ENCODE measurements at places on chromosomes 13 and 19.
A peak's percentile ranks its signal among the peaks of the same experiment; 100 is the strongest.

DNA sequence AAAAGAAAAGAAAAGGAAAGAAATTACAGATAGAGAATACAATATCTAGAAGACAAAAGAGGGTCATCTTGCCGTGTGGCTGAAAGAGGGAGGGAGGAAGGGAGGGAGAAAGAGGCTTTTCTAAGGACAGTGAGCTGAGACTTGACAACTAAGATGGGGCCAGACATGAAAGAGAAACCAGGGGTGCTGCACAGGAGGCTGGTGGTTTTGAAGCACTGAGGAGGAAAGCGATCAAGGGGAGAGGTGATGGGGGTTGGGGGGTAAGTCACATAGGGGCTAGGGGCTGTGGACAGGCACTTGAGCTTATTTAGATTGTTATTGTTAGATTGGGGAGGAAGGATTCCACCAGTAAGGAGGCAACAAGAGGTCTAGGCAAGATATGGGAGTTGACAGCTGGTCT is 17.3 kb downstream of the PNPLA6 start:
- no peak for DNase-seq
- no peaks in the 10 kb centered on the region for H3K36me3 ChIP-seq
- no peak overlapping the region for H3K4me3 ChIP-seq
- H3K27me3 ChIP-seq = no peaks in the 10 kb centered on the region

DNA sequence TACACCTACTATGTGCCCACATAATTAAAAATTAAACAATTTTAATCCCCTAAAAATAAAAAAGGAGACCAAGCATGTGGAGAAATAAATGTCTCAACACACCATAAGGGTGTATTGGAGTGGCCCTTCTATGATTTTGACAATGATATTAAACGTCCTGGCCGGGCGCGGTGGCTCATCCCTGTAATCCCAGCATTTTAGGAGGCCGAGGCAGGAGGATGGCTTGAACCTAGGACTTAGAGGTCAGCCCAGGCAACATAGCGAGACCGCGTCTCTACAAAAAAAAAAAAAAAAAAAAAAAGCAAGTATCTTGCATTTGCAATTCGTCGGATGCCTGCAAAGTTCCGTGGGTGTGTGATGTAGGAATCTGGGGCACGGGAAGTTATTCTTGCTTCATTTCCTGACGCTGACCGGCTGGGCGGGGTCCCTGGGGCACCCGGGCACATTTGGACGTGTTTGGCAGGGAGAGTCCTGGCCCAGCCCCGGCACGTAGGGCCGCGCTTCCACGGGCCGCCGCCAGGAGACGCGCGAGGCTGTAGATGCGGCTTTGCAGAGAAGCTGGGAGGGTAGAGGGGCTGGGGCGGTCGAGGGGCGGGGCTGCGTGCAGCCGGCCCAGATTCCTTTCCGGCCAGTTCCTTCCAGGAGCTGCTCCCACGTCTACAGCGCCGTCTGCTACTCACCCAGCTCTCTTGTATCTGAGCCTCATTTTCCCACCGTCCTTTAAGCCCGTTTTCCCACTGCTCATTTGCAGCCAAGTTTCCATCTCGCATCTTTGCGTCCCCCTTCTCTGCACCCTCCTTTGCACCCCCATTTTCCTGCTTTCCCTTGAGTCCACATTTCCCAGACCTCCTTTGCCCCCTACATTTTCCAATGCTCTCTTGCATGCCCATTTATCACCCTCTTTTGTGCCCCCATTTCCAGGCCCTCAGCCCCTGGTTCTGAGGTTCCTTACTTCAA is 2.2 kb upstream of the TSPAN16 start:
- H3K27me3 ChIP-seq = no peaks in the 10 kb centered on the region
- H3K27ac ChIP-seq = peak overlapping the region; percentile 26
- H3K4me3 ChIP-seq = peak overlapping the region; percentile 34
- no peaks in the 10 kb centered on the region for H3K4me1 ChIP-seq
- DNase-seq = peak; percentile 93

DNA sequence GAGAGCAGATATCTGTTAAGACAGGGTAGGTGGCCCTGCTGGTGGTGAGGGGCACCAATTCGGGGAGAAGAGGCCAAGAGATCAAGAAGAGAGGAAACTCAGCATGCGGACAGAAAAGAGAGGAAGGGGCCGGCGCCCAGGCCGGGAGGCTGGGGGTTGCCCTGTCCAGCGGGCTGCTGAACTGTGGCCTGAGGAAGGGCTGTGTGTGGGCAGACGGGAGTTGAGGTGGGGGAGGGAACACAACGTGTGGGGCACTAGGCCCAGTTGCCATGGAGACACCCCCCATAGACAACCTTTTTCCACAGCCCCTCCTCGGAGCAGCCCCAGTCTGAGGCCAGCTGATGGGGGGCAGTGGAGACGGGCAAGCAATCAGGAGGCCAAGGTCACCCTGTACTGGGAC is 2.5 kb upstream of the CACNG8 start:
- no peaks in the 10 kb centered on the region for H3K36me3 ChIP-seq
- peaks cover 82% of the 10 kb centered on the region for H3K27me3 ChIP-seq
- no peak overlapping the region for H3K27ac ChIP-seq

DNA sequence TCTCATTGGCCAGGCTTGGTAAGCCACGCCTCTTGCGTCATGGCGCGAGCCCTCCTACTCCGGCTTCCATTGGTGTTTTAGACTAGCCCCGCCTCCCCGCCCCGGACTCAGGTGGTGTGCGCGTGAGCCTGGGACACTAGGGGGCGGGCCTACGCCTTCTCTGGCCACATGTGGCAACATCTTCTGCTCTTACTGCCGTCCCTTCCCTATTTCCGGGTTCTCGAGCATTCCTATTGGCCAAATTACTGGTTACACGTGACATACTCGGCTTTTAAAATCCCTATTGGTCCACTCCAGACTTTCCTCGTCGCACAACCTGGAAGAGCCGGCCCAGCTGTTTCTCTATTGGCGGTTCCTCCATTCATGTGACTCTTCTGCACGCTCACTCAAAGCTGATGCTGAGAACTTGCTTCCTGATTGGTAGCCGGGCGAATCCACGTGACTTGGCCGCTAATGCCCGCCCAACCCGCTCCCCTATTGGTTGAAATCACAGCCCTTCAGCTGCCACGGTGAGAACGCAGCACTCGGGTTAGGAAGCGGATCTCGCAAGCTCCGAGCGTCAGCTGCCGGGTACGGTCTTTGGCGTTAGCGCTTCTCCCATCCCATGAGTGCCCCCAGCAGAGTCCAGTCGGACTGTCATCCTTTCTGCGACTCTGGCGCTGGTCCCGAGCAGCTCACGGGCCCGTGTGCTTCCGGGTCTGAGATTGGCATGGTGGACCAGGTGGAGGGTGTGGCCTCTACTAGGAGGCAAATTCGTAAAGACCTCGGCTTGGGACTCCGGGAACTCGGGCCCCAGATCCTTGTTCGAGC is at the start of gene BLOC1S3:
BLOC1S3 (plus strand) TSS at position 523 of the 810 bp plus-strand sequence. CDS start 513 bp downstream, outside the sequence.
- no peaks in the 10 kb centered on the region for H3K36me3 ChIP-seq
- peak within 1 kb of the TSS; percentile 97 for H3K27ac ChIP-seq
- peak; percentile 100 for DNase-seq
- peak within 1 kb of the TSS; percentile 92 for H3K4me3 ChIP-seq
- no peaks in the 10 kb centered on the region for H3K4me1 ChIP-seq

DNA sequence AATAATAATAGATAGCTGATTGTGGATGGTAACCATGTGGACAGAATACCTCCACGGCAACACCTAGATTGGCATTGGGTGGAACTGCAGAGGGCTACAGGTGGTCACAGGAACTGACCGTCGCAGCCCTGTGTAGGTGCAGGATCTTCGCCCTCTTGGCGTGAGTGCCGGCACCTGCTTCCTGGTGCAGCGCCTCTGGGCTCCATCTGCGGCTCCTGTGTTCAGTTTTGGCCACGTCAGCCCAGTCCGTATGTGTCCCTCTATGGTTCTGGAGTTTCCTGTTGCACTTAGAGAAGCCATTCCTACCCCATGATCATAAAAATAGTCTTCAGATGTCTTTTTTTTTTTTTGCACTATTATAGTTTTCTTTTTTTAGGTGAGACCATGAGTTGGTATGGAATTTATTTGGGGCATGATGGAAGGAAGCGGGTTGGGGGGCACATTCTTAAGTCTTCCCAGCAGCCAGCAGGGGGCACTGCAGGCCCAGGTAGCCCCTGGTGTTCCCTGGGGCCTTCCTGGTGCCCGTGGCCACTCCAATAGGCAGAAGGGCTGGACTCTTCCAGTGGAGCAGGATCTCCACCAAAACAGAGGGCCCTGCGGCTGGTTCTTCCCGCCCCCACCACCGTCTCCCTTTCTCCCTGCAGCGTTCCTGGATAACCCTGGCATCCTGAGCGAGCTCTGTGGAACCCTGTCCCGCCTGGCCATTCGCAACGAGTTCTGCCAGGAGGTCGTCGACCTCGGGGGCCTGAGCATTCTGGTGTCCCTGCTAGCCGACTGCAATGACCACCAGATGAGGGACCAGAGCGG is 10.1 kb upstream of the SLC25A42 start:
- no peaks in the 10 kb centered on the region for H3K36me3 ChIP-seq
- H3K4me1 ChIP-seq = no peaks in the 10 kb centered on the region
- no peak overlapping the region for H3K4me3 ChIP-seq
- no peaks in the 10 kb centered on the region for H3K27me3 ChIP-seq

- no peaks in the 10 kb centered on the region for H3K27me3 ChIP-seq
- no peak for DNase-seq
- no peak overlapping the region for H3K4me3 ChIP-seq
- no peak overlapping the region for H3K27ac ChIP-seq
- no peaks in the 10 kb centered on the region for H3K4me1 ChIP-seq
- H3K36me3 ChIP-seq = no peaks in the 10 kb centered on the region
Observed at GRCh38 chr13:80363890-80364503, 23.1 kb upstream of the SPRY2 start.

GRCh38 chr13:23427881-23428528 is 5.5 kb downstream of the SACS start:
- DNase-seq = no peak
- H3K4me1 ChIP-seq = no peaks in the 10 kb centered on the region
- H3K36me3 ChIP-seq = no peaks in the 10 kb centered on the region
- H3K27ac ChIP-seq = peak overlapping the region; percentile 81

- DNase-seq = no peak
- H3K4me3 ChIP-seq = no peak overlapping the region
- H3K27me3 ChIP-seq = no peaks in the 10 kb centered on the region
- H3K36me3 ChIP-seq = no peaks in the 10 kb centered on the region
- peaks cover 4% of the 10 kb centered on the region for H3K4me1 ChIP-seq
Observed at GRCh38 chr19:45121827-45122345, 28.9 kb downstream of the PPP1R37 start.

- no peaks in the 10 kb centered on the region for H3K27me3 ChIP-seq
- H3K36me3 ChIP-seq = no peaks in the 10 kb centered on the region
- DNase-seq = no peak
- no peaks in the 10 kb centered on the region for H3K4me1 ChIP-seq
- no peak overlapping the region for H3K4me3 ChIP-seq
Observed at GRCh38 chr13:77388944-77389624, 62.2 kb upstream of the MYCBP2 start.

- H3K4me3 ChIP-seq = no peak overlapping the region
- H3K4me1 ChIP-seq = no peaks in the 10 kb centered on the region
- peaks cover 5% of the 10 kb centered on the region for H3K27me3 ChIP-seq
Observed at GRCh38 chr19:43306097-43306496, 36.8 kb upstream of the PSG9 start.

DNA sequence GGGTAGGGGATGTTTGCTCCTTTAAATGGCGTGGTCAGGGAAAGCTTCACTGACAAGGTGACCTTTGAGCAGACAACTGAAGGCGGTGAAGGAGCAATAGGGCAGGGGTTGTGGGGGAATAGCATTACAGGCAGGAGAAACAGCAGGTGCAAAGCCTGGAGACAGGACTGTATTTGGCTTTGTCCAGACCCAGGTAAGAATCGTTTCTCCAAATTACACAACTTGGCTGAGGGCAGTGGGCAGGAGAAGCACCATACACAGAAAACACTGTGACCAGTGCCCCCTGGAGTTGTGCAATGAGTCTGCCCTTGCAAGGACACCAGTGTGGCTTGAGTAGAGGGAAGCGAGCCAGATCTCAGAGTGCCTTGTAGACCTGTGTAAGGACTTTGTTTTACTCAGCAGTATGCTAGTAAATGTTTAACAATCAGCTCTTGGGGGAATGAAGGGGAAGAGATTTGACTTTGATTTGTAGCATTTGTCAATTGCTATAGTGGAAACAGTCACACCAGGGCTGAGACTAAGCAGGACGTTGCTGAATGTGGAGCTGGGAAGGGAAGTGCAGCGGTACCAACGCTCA is 360.0 kb downstream of the DCT start:
- no peaks in the 10 kb centered on the region for H3K27me3 ChIP-seq
- H3K36me3 ChIP-seq = no peaks in the 10 kb centered on the region
- H3K4me1 ChIP-seq = no peaks in the 10 kb centered on the region
- no peak overlapping the region for H3K4me3 ChIP-seq
- DNase-seq = no peak

DNA sequence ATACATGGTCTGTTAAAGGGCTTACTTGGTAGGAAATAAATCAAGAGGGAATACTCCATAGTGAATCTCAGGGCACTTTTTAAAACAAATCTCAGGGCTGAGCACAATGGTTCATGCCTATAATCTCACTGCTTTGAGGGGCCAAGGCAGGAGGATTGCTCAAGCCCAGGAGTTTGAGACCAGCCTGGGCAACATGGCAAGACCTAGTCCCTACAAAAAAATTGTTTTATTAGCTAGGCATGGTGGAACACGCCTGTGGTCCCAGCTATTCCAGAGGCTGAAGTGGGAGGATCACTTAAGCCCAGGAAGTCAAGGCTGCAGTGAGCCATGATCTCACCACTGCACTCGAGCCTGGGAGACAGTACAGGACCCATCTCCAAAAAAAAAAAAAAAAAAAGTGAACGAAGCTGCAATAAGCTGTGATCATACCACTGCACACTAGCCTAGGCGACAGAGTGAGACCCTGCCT is 25.2 kb downstream of the ABCC4 start:
- H3K4me3 ChIP-seq = no peak overlapping the region
- no peaks in the 10 kb centered on the region for H3K4me1 ChIP-seq
- H3K36me3 ChIP-seq = no peaks in the 10 kb centered on the region
- H3K27me3 ChIP-seq = no peaks in the 10 kb centered on the region
- no peak overlapping the region for H3K27ac ChIP-seq
